ENCODE measurements at places on chromosomes 6 and 20.
A peak's percentile ranks its signal among the peaks of the same experiment; 100 is the strongest.

- DNase-seq: no peak
These were observed 204.4 kb downstream of the ZMYND8 start for GRCh38 chr20:47152068-47152467.

DNA sequence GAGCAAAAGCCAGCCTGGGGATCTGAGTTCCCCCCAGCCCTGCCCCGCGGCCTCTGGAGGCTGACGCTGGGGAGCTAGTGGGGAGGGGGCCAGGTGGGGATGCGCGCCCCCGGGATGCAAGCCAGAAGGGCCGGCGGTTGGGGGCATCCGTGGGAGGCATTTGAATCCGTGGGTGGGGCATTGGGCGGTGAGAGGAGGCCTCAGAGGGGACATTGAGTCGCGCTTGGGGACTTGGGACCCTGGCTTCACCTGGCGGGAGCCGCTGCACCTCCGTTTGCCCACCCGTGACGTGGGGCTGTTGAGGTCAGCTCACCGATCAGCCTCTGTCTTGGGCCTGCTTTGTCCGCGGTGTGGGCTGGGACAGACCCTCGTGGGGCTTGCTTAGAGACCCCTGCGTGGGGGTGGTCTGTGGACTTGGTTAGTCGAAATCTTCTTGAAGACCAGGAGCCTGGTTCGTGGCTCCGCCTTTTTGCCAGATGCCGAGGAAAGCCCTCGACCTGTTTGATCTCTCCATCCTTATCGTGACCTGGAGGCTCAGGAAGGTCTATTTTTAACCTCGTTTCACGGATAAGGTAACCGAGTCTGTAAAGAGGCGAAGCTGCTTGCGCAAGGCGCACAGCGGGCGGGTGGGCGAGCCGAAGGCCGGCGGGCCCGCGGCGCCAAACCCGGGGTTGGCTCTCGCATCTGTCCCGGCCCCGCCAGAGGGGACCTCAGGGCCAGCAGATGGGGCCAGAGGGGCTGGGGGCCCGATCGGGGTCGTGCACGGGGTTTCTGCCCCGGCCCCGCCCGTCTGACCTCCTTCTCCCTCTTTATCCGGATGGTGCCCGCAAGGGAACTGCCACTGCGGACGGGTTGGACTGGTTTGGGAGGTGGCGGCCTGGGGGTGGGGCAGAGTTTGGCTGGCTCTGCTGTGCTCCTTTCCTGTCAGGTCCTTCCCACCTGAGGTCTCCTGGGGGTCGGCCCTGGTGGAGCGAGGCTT lies 8.3 kb downstream of the FAM110A start:
- DNase-seq: no peak

- no peak for DNase-seq
These were observed 55.2 kb upstream of the RBM24 start for GRCh38 chr6:17225767-17226630.

DNA sequence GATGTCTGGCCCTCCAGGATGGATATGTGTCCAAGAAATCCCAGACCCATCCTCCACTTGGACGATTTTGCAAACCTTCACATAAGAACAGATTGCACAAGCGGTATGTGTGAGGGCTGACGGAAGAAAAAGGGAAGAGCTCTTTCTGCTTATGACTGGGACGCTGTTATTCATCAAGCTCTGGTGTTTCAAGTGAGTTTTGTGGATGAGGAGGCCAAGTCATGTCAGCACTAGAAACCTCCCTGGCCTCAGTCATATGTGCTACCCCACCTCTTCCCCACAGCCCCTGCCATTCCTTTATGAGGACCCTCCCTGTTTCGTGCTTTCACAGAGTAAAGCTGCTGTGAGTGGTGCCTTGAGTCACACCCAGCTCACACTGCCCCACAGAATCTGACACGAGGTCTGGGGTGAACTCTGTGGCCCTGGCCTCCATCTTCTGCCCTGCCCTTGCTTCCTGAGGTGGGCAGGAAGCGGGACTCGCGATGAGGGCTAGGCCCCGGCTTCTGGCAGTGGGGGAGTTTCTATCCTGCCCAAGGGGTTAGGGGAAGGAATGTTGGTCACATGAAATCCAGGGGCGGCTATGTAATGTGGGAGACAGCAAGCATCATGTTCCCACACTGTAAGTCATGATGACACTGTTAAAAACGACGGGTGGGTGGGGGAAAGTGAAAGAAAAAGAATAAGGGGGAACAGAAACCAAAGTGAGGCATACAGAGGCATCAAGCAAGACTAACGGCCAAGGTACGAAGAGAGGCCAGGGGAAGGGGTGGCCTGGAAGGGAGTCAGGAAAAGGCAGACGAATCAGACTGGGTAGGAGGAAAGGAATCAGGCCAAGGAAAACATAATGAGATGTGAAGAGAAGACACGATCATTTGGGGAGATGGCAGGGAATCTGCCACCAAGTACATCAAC lies 78.1 kb downstream of the PRDM1 start:
- peak; percentile 70 for DNase-seq

DNA sequence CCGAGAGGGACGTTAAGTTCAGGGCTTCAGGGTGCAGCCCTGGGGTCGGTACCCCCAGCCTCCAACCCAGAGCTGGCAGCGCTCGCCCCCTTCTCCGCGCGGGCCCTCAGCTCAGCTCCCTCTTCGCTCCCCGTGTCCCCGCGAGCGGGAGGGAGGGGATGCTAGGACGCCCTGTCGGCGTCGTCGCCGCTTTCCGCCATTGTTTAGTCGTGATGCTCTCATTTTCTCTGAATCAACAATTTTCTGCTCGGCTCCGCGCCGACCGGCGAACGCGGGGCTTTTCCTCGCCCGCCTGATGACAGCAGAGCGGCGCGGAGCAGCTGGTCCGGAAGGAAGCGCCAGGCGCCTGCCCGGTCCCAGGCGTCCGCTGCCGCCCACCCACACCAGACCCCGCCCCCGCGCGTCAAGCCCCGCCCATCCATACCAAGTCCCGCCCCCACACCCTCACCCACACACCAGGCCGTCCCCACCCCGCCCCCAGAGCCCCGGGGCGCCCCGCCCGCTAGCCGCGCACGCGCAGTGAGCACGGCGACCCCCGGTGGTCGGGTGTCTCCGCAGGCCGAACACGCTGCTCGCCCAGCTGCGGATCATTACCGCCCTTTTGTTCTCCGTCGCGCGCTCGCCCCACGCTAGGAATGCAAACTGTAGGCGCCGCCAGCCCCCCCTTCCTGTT lies 50.1 kb upstream of the SLC32A1 start:
- peak; percentile 40 for DNase-seq

GRCh38 chr20:32521780-32522525 lies 63.2 kb downstream of the NOL4L start:
- DNase-seq: peak; percentile 36

DNA sequence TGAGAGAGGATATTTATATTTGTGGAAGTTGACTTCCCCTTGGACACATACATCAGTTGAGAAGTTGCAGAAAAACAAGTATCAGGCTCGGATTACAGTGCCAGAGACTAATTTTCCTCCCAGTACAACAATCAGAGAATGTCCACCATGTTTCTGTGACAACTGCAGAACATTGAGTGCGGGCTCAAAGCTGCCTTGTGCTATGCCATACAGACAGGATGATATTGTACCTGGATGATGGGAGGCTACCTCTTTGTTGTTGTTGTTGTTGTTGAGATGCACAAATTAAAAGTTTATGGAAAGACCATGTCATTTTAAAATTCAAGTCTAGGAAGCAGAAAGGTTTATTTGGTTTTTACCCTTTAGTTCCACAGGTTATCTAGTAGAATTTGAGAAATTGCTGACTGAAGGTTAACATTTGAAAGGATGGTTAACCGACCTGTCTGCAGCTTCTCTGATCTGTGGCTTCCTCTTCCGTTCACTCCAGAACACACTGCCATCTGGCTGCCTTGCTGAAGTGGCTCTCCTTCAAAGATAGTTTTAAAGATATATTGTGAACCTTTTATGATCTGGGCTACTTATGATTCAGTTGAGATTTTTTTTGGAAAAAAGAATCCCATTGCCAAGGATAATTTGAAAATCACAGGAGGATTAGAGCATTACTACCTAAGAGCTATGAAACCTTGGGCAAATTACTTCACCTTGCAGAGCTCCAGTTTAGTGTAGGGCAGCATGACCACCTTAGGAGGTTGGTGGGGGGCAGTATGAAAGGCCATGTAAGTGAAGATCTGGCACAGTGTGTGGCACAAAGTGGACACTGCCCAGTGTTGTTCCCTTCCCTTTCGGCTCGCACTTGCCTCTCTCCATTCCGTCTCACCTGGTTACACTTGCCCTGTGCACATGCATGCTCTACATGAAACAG lies 15.9 kb downstream of the TMEM200A start:
- DNase-seq: no peak

- DNase-seq: no peak
These were observed 53.2 kb upstream of the PLEKHG1 start for GRCh38 chr6:150546457-150546856.

GRCh38 chr6:27078734-27079357 lies 168.7 kb upstream of the PRSS16 start:
- DNase-seq: peak; percentile 67

- DNase-seq: no peak
These were observed 4.5 kb upstream of the ALDH8A1 start for GRCh38 chr6:134954272-134955000.

DNA sequence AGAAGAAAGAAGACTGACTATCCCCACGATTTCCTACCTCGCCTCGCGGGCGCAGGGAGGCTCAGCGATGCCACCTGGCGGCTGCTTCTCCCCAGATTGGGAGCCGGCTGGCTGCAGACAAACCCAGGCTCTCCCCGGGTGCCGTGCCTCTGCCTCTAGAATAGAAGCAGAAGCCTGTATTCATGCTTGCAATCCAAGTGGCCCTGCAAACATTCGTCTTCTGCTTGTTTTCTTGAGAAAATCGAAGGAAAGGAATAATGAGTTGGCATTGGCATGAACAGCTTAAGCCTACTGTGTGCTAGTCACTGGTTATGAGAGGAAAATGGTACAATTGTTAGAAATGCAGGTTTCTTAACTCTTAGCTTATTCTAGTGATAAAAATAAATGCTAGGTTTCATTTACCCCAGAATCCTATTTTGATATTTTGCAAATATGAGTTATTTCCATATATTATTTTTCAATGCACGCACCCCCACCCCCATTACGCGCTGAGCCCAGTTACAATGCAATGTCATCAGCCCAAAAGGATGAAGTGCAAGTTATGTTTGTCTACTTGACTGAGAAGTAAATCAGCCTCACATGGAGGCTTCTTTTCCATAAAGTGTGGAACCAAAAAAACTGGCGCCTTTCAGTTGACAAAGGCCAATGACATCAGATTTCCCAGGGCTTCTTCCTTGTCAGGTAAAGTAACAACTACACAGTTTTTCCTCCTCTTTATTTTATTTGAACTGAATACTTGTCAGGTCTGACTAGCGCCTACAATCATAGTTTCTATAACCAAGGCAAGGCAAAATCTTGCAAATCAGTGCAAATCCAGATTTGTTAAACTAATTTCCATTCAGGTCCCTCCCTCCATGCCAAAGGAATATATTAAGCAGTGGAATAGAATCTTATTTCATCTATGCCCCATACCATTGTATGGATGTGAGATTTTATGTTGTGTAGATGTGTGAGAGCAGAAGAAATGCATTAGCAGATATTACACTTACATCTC lies 3.9 kb upstream of the SOX4 start:
- peak; percentile 88 for DNase-seq

DNA sequence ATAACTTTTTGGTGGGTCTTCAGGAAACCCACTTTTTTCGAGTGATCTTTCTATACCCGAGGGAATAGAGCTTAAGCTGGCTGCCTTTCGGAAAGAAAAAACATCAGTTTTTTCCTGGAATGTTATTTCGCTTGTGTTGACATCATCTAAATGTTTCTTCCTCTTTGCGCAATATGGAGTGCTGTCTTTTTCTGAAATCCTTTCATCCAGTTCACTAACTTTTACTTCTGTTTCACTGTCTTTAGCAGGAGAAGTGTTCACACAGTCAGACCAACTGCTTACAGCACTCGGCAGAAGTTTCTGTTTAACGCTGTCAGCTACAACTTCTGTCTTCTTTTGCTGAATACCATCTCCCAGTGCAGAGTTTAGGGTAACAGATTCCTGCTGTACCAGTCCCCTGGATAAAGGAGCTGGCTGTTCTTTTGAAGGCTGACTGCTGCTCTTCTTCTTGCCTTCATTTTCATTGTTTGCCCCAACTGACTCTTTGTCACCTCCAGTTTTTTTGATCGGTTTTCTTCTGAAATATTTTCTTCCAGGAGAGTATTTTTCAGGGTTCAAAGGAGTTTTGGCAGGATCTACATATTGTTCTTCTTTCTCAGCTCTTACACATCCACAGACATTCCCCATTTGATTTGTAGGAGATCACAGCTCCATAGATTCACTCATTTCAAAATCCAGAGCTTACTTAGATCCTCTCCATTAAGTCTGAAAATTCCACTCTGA lies 50.0 kb upstream of the DST start:
- DNase-seq: peak; percentile 61

DNA sequence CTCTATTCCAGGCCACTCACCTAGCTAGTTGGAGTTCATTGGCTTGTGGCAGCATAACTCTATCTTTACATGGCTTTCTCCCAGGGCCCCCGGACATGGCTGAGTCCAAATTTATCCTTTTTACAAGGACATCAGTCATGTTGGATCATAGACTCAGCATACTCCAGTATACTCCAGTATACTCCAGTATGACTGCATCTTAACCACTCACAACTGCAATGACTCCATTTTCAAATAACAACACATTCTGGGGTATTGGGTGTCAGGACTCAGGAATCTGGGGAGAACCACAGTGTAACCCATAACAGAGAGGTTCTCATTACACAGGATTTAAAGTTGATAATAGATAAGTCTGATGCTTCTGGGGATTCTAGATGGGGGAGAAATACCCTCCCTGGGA lies 53.8 kb upstream of the TSHZ2 start:
- DNase-seq: no peak

DNA sequence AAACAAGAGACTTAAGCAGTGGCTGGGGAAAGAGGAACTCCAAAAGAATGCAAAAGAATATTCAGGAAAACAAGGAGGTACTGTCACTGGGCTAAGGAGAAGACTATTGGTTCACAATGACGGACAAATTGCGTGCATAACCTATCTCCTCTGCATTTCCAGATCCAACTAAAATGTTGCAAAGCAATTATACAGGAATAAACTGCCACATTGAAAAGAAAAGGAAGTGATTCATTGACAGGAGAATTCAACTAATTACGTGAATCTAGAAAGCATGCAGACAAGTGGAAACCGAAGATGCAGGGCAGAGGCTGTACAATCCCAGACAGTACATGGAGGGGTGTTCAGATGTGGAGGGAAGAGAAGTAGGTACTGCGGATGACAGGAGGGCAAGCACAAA lies 152.8 kb upstream of the RIPOR2 start:
- DNase-seq: peak; percentile 12

DNA sequence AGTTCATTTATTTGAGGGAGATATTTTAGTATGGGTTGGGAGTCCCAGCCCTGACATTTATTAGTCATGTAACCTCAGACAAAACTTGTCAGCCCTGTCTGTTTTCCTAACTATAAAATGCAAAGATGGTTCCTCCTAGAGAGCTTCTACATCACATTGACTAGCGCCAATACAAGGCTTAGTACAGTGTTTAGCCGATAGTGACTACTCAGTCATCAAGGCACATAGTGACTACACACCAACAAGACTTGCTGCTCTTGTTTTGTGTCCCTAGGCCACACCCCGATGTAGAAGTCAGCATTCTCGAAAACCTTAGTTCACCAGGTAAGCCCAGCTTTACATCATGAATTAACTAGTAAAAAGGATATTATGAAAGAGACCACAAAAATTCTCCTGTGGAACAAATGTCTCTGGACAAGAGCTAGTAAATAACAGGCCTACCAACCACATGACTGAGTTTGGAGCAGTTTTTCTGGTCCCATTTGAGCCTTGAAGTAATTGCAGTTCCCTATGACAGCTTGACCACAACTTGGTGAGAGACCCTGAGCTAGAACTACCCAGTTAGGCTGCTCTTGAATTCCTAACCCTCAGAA lies 68.8 kb downstream of the PFDN4 start:
- no peak for DNase-seq
